WERI-Rb-1 (cell line): ENCODE measurements at places on chromosomes 6 and 20.

GRCh38 chr6:44057238-44057930, 69.9 kb downstream of the MRPL14 start:
- DNase-seq, result no peak

GRCh38 chr20:62926229-62927127, at the start of gene DIDO1:
Gene DIDO1, minus strand, starts transcription at chr20:62926505.
- DNase-seq, result peak; percentile 90

GRCh38 chr6:17107863-17108262, 6.0 kb downstream of the STMND1 start:
- no peak for DNase-seq

DNA sequence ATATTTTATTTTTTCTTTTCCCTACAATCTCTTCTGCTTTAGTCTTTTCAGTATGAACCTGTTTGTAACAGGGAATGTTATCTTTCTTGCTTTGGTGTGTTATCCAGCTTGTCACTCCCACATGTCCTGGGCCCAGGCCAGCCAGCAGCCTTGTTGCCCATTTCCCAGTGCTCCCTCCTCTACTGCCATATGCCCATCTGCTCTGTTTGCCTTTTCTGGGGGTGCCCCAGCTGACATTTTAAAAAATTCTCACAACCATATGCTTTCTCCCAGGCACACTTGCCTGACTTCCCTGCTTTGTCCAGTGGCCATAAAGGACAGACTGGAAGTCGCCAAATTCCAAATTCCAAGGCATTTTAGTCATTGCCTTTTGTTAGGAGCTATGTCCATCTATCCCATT, 23.6 kb upstream of the LMBRD1 start:
- no peak for DNase-seq

GRCh38 chr6:36329798-36330291, 6.8 kb downstream of the BNIP5 start:
- no peak for DNase-seq

- no peak for DNase-seq
Observed at GRCh38 chr6:128117916-128118315, 217.1 kb upstream of the THEMIS start.

DNA sequence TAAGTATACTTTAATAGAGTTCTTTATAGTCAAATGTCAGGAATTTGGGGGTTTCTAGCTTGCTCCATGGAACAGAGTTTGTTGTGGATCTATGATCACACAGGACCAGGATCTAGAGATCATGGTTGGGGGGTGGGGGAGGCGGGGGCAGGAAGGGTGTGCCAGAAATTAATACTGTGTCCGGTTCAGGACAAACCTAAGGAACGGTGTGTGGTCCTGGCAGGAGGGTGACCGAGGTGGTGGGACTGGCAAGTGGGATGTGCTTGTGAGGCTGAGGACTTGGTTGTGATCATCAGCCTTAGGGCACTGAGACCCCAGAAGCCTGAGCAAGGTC, 27.9 kb downstream of the GSTA3 start:
- DNase-seq, result no peak

GRCh38 chr6:158777510-158777909, 41.7 kb downstream of the EZR start:
- no peak for DNase-seq

- no peak for DNase-seq
Observed at GRCh38 chr6:946546-946945, 253.6 kb upstream of the EXOC2 start.

DNA sequence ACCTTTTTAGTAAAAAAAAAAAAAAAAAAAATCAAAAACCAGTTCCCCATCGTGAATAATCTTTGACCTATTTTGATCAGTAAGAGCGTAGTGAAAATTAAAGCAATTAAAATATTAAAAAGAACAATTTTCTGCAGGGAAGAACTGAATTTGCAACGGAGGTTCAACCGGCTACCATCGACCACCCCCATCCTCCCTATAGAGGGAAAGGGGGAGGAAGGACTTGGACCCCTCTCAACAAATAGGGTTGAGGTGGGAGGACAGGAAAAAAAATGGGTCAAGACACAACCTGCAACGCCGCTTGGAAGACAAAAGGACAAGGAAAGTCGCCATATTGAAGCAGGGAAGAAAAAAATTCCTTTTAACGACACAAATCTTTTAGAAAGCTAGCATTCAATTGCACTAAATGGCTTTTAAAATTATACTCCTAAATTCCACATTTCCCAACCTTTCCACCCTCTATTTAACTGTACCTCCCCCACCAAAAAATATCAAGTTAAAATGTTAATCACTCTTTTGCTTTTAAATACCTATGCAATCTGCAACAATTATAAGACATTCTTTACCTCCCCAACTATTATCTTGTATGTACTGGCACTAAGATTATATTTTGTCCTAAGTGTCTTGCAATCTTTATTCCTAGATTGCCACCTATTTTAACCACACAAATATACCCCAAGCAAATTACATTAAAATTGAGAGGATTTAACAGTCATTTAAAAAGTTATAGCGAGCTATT, 1.7 kb downstream of the PPP1R10 start:
- DNase-seq, result peak; percentile 63

DNA sequence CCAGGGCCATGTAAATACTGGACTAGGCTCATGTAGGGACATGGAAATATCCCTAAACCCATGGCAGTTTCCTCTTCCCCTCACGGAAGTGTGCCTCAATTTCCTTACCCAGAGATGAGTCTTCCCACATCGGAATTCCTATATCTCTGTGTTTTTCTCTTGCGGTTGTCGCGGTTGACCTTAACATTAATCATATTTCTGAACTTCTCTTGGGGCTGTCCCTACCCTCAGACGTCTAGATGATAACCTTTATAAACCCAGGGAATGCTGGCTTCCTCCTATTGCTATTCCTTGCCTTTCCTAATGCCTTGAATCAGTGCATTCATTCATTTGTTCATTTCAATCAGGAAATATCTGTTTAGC, 160.1 kb downstream of the SASH1 start:
- no peak for DNase-seq

DNA sequence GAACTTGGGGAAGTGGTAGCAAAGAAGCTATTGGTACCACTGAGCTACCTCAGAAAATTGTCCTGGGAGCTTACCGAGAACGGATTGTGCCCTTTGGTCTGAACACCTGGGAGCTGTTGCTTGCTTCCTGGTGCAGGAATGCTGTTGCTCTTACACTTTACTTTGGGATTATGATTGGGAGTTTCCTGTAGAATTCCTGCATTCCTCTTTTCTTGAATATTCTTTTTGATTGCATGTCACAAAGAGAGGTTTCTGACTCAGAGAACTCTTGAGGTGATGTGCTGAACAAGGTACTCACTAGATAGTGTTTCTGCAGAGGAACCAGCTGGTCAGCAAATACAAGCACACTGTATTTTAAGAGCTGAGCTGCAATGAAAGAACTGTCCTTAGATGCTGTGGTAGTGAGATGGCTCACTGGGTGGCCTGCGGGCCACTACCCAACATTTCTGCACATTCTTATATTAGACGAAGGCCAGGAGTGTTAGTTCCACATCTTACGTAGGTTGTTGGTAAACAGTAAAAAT, 35.0 kb downstream of the LRRC1 start:
- no peak for DNase-seq

DNA sequence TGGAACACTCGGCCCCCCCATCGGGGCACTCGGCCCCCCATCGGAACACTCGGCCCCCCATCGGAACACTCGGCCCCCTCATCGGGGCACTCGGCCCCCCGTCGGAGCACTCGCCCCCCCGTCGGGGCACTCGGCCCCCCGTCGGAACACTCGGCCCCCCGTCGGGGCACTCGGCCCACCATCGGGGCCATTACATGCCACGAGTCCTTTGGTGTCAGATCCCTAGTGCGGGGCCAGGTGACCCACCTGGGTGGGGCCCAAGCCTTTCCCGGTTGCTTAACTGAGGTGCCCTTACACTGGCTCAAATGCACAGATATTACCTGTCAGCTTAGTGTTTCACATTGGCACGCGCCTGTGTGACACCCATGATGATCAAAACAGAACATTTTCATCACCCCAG, 95.9 kb downstream of the TAF4 start:
- DNase-seq, result no peak

- no peak for DNase-seq
Observed at GRCh38 chr6:156961282-156961892, 184.2 kb downstream of the ARID1B start.

DNA sequence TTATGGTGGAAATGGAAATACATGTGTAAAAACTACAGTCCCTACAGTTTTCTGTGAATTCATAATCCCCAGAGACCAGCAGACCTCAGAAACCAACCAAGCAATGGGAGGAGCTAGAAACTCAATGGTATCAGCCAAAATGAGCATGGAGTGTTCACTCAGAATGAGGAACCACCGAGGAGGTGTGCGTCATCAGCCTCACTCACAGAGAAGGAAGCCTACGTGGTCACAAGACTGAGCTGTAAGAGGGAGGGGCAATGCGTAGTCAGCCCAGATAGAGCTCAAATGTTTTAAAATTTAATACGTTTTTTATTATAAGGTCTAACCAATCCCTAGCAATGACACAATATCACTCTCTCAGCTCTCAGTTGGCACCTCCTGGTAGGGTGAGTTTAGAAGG, 17.4 kb downstream of the MYLK4 start:
- DNase-seq, result no peak

GRCh38 chr20:50726955-50727791, 4.2 kb upstream of the PARD6B start:
- DNase-seq, result no peak

DNA sequence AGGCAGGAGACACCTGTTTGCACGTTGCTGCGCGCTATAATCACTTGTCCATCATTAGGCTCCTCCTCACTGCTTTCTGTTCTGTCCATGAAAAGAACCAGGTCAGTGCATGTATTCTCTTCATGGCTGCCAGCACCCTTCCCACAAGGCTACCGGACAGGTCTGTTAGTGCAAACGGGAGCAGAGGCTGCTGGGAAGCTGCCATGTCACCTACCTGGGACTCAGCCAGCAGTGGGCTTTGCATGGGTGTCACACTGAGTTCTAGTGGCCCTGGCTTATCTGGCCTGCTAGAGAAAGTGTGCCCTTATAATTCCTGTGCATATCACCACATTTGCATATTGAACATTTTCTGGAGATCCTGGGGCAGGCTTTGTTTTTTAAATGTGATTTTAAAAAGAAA, 24.8 kb downstream of the LYRM2 start:
- no peak for DNase-seq

GRCh38 chr20:39752262-39752876, 790.2 kb downstream of the DHX35 start:
- no peak for DNase-seq

- no peak for DNase-seq
Observed at GRCh38 chr6:121733234-121733633, 297.8 kb downstream of the GJA1 start.

DNA sequence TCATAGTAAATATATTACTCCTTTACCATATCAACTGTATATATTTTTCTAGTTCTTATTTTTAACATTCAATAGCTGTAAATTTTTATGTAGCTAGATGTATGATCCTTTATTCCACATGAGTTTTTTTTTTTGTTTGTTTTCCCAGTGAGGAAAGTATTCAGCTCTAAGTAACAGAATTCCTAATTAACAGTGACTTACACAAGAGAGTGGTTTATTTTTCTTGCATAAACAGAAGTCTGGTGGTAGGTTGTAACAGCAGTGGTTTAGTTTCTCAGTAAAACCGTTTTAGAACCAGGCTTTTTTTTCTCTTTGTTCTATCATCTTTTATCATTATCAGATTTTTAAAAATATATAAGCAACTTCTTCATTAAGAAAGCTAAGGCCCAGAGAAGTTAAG, 116.9 kb upstream of the FLRT3 start:
- DNase-seq, result no peak

GRCh38 chr6:123888771-123889513, 85.3 kb downstream of the NKAIN2 start:
- DNase-seq, result no peak

GRCh38 chr20:48776306-48776705, 51.5 kb downstream of the PREX1 start:
- DNase-seq, result no peak
